Left renal cortex interstitium (tissue), 4 donors: ENCODE measurements at places on chromosomes 2 and 18.

DNA sequence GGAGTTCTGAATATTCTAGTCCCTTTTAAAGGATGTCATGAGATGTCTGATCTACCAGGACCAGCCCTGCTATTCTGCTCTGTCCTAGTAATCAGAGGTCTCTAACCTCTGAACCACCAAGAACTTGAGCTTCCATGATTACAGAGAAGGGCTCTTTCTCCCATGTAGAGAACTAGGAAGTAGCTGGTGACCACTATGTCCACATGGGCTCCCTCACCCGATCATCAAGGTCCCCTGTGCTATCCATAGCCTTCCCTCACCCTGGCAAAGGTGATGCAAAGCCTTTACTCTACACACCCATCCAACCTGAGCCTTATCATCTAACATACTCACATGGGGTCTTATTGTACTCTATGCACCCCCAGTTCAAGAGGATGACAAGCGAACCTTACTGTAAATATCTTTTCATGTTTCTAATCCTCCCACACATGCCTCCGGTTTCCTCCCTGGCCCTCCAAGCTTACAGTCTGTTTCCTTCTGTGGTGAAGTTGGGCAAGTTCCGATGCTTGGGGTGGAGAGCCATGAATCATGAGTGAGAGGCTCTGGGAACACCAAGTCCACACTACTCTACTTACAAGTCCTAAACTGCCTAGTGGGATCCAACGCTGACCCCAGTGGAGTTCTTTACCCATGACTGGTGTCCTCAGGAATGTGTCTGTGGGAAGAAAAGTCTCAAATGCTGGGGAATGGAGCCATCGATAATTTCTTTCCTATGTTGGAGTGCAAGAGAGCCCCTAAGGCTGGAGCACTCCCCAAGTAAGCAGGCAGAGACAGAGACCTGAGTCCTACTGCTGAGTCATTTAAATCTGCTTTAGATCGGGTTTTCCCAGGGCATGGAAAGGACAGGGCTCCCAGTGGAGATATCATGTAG is 73.3 kb upstream of the KLF7 start:
- no peak for DNase-seq

GRCh38 chr2:8334866-8335325 is 347.0 kb upstream of the ID2 start:
- DNase-seq: no peak

DNA sequence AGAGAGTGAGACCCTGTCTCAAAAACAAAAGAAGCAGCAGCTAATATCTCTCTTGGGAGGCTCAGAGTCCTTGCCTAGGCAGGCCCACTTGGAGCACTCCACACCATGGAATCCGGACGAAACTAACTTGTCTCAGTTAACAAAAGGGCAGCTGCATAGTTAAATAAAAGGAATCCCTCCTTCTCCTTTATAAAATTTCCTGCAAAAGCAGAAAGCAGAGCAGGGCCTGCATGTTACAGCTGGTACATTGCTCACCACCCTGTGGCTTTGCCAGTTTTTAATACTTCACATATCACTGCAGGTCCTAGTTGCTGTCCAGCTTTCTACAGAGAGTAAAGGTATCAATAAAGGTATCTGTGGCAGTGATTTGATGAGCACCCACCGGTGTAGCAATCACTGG is 93.6 kb downstream of the ASAP2 start:
- no peak for DNase-seq

DNA sequence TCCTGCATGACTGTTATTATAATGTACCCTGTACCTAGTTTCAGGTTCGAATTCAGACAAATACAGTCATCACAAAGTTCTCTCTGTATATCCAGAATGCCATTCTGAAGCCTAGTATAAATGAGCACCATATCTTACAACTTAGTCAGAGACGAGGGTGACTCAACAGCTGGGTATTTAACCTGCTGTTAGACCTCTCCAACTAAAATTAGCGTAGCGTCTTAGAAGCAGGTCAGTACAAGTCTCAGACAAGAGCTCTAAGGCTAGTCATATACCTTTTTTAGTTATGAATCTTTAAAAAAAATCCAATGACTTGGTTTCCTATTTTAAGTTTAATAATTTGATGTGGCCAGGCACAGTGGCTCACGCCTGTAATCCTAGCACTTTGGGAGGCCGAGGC is 74.1 kb downstream of the CABYR start:
- no peak for DNase-seq

DNA sequence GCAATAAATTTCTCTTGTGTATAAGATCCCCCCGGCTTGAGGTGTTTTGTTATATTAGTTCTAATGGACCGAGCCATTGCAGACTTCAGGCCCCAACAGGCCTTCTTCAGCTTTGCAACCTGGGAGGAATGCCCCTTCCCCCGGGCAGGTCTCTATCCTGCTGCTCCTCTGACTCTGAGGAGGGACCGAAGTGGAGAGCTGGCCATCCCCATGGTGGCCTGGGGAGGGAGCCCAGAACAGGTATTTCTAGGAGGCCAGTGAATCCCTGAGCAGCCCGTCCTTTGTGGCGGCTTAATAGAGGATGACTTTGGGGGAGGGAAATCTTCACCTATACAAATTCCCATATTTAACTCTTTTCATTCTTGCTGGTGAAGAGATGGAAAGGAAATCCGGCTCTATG is 715.8 kb upstream of the SOX11 start:
- DNase-seq: no peak

GRCh38 chr2:85016446-85016845 is 45.5 kb downstream of the KCMF1 start:
- no peak for DNase-seq

DNA sequence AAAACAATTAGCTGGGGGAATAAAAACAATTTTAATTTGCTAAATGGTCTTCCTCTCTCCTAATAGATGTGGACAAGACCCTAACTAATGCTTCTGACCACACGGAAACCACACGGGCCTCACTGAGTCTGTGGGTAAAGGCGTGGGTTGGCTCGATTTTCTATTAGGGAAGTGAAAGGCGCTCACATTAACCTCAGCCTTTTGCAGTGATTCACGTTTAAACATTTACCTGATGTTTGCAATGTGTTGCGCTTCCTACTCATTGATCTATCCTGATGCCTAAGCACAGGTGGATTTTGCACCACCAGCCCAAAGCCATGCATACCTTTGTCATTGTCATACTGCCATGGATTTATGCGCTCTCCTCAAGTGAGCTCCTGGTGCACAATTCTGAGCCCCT is 35.6 kb upstream of the NRP2 start:
- DNase-seq: no peak

DNA sequence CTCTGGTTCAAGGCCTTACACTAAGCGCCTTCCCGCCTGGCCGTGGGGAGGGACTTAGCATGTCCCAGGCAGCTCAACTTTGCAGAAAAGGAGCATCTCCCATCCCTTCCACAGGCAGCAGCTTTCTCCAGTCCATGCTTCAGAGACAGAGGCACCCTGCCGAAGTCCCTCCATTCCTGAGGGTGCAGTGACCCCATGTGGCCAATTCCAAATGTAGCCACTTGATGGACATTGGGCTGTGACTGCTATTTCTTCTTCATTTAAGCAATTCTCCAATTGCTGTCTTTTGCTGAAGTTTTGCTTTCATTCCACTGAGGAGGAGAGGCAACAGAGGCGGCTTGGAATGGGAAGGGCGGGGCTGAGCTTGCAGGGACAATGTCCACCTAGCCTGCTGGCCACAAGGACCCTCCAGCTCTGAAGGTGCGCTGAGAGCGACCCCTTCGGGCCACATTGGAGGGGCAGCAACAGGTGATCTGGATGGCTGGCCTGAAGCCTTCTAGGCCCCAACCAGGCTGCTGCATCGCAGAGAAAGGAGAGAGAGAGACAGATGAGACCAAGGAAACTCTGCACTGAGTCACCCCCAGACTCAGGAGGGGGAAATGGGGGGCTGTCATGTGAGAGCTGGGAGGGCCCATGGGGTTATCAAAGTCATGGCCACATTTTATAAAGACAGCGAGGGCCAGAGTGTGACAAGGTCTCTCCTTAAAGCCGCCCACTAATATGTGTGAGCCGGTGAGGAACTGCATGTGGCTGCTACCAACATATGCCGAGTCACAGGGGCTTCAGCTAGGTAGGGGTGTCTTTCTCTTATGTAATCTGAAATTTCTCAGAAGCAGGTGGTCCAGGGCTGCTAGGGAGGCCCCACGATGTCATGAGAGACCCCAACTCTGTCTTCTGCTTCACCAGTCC is 61.3 kb downstream of the LONRF2 start:
- peak; percentile 77 for DNase-seq

- DNase-seq: peak; percentile 21
Measured at GRCh38 chr2:231297108-231297908, 98.2 kb upstream of the B3GNT7 start.

DNA sequence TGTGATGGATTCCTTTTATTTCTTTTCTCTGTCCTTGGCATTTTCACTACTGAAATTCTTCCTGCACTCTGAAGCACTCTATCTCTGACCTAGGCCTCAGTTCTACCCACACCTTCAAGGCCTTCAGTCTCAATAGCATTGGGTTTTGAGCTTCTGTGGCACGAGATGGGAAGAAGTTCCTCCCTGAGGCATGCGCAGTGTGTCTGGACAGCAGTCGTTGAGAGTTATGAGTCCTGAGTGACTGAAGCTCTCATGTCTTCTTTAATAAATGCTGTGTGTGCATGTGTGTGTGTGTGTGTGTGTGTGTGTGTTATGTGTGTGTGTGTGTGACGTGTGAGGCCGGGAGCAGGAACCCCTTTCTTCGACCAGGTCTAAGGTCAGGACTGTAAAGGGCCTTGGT is 95.8 kb upstream of the DAPL1 start:
- no peak for DNase-seq

DNA sequence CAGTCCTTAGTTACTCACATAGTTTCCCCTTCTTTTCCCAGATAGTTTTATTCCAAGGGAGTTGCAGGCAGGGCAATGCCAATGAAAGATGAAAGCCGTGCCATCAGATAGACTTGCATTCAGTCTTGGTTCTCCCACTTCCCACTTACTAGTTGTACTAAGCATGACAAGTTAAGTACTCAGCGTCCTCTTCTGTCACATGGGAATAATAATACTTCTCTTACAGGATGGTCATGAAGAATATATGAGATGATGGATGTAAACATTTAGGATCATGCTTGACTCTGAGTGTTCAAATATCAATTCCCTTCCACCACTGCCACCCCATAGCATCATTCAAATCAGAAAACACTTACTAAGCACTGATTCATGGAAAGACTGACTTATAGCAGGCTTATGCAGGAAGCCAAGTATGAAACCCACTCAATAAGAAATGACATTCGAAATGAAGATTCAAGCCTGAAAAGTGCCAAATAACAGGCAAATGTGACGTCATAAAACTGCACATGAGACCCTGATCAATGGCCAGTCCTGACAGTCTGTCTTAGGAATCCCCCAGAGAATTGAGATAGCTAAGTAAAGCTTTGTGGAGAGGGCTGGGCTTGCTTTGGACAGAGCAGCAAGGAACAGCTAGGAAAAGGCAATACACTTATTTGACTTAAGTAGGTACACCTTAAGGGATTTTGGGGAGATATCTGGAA is 11.1 kb upstream of the EVA1A start:
- DNase-seq: no peak

DNA sequence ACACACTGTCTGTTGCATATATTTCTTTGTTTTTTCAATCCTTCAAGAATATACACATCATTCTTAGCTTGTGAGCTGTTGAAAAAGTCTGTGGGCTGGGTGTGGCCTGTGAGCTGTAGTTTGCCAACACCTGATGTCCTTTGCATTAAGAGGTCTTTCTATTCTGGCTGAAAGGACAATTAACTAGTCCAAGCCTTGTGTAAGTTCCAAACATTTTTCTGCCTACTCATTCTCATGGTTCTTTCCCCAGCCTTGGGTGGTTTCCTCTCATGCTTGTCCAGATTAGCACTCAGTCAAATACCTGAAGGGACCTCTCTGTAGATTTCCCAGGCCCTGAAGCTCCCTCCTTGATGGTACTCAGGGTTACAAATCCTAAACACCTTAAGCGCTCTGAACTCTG is 57.8 kb upstream of the NABP1 start:
- no peak for DNase-seq

DNA sequence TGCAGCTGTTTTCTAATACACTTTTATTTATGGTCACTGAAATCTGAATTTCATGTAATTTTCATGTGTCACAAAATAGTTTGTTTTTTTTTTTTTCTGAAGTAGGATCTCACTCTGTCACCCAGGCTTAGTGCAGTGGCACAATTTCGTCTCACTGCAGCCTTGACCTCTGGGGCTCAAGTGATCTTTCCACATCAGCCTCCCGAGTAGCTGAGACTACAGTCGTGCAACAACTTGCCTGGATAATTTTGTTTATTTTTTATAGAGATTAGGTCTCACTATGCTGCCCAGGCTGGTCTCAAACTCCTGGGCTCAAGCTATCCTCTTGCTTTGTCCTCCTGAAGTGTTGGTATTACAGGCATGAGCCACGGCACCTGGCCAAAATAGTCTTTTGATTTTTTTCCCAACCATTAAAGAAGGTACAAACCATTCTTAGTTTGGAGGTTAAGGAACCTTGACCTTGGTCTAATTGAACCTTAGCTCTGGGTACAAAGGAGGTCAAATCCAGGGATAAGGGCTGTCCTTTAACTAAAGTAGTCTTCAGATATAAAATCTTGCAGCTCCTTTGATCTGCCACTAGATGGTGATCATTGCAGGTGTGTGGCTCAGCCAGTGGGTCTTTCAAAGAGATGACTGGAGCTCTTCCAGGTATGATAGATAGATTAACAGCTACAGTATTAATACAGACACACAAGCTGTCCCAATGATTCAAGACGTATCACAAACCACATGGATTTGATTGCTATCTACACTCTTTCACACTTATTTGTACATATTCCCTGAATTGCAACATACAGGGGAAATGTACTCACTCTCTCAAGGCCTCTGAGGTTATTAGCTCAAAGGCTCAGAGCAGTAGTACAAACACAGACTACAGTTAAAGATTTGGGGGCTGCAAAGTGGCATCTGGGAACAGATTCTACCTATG is 4.7 kb upstream of the KRCC1 start:
- DNase-seq: no peak

DNA sequence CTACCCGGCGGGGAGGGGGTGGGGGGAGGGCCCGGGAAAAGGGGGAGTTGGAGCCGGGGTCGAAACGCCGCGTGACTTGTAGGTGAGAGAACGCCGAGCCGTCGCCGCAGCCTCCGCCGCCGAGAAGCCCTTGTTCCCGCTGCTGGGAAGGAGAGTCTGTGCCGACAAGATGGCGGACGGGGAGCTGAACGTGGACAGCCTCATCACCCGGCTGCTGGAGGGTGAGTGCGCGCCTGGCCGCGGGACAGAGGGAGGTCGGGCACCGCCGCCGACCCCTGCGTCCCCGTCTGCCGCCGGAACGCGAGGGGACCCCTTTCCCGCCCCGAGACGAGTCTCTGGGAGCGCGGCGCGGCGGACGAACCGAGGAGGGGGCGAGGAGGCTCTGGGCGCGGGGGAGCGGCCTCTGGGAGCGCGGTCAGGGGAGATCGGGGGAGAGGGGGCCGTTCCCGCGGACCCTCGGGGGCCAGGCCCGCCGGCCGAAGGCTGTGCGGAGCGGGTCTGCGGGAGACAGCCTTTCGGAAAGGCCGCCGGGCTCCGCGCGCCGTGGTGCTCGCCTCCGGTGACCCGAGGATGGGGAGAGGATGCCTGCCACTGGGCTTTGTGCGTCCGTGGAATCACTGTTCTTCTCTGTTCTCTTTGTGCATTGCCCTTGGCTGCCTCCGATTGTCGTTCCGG is 463 bp downstream of the PPP1CB start:
- no peak for DNase-seq

GRCh38 chr2:94986392-94986963 is 39.0 kb upstream of the MAL start:
- no peak for DNase-seq

- no peak for DNase-seq
Measured at GRCh38 chr2:37665043-37665442, 6.4 kb downstream of the CDC42EP3 start.
